Activated CD8-positive, alpha-beta memory T cell treated with anti-CD3 and anti-CD28 coated beads for 48 hours (primary cell): ENCODE measurements at places on chromosomes 6 and 20.

DNA sequence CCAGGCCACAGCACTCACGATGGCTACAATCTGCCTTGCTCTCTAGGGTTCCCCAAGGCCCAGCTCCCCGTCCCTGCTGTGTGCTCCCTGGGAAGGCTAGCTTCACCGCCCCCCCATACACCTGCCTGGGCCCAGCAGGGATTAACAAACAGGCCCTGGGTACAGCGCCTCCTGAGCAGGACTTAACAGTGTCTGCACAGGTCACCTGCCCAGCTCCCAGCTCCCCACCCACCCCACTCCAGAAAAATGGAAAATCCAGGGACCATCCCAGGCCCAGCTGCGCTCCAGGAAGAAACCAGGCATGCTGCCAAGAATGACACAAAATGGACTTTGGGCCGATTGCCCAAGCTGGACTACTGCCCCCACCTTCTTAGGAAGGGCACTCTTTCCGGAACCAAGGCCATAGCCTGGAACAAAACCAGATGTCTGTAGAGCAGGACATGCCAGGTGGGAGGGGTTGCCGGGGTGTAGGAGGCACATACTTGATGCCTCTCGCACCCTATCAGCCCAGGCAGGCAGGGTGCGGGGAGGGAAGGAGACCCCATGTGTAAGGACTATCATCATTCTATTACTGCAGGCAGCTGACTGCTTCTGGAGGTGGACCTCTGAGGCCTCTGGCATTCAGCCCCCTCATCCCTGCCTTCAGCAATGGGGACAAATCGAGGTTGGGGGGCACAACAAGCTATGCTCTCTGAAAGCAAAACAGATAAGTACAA is 104.9 kb downstream of the SNX5 start:
- no peak for DNase-seq

DNA sequence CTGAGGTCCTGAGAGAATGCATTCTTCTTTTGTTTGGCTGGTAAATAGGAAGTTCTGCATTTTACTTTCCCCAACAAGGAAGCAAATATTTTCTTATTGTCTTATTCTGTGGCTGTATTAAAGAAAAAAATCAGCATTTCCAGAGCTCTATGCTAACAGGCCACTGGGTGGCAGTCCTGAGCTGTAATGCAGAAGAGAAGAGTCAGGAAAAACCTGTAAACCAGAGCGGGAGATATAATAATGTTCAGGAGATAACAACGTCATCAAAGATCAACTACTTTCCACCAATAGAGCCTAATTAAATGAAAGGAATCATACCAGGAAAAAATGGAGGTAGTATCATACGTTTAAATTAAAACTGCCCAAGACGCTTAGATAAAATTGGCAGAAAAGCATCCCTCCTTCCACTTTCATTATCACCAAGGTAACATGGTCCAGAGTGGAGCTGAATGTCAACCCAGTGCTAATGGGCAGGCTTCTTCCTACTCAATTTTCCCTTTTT is 55.6 kb upstream of the CARMIL1 start:
- peak; percentile 12 for DNase-seq

DNA sequence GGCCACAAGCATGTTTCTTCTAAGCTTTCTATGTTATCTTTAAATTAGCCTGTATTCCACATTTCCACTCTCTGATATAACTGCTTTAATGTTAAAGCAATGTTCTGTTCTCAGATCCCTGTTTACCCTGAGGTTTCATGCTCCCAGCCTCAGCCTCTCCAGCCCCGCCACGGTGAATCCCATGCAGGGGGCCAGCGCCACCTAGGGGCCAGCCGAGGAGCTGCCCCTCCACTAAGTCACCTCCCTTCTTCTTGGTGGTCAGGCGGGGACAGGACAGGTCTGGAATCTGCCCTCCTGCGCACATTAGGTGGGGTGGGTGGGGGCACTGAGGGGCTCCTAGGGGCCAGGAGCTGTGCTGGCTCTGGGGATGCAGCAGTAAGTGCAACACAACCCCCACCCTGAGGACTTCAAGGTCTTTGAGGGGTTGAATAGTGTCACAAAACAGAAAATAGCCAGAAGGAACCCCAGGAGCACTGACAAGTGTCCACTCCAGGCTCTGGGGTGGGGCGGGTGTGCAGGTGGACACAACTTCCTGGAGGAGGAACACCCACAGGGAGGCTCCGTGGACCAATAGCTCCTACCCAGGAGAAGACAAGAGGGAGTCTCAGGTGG is 61.6 kb downstream of the RAB44 start:
- DNase-seq, result peak; percentile 80

- DNase-seq, result no peak
These were observed 158.1 kb downstream of the UNC5CL start for GRCh38 chr6:40880906-40881305.

- no peak for DNase-seq
These were observed 672.2 kb downstream of the EPM2A start for GRCh38 chr6:145063091-145063490.

- DNase-seq, result no peak
These were observed 48.6 kb upstream of the FABP7 start for GRCh38 chr6:122730775-122731386.

GRCh38 chr6:150118627-150119026 is 24.2 kb upstream of the PPP1R14C start:
- DNase-seq, result no peak

DNA sequence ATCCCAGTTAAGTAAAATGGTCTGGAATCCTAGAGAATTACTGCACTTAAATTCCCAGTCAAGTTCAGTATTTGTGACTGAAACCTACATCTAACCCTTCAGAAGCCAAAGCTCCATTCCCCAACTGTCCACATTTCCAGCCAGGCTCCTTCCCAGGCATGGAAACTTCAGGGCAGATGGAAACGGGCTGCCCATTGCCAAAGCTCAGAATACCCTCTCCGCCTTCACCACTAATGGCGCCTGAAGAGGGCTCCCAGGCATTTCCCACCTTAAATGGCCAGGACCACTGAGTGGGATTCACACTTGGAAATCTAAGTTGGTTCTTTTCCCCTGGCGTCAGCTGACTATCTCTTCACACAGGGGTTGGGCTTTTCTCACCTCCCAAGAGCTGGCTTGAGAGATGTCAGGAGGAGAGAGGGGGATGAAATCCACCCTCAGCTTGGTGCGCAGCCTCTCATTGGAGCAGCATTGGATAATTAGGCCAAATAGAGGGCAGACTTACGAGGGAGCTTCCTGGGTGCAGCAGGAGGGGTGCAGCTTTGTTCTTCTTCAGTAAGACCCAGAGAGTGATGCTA is 82.9 kb downstream of the ANKRD60 start:
- no peak for DNase-seq

DNA sequence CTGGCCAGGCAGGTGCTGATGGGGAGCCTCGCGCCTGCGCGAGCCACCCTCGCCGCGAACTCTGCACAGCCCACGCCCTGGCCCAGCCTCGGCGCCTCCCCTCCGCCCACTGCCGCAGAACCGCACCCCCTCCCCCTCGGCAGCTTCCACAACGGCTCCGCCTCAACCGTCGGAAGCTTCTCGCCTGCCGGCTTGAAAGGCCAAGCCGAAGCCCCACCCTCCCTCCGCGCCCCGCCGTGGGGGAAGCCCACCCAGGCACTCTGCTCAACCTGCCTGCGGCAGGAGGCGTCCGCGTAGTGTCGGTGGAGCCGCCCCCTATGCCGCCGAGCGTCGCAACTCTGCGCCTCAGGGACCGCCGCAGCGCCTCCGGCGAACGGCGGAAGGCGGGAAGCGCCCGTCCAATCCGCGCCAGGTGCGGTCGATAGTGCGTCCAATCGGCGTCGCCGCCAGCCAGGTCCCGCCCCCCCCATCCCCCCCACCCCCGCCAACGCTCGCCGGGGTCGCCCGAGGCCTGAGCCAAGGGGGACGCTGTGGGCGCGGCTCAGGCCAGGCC is at the start of gene SYCP2:
SYCP2 (minus strand) TSS at position 342 of the 553 bp plus-strand sequence. CDS start 11,224 bp downstream, outside the sequence.
- DNase-seq, result peak; percentile 35

DNA sequence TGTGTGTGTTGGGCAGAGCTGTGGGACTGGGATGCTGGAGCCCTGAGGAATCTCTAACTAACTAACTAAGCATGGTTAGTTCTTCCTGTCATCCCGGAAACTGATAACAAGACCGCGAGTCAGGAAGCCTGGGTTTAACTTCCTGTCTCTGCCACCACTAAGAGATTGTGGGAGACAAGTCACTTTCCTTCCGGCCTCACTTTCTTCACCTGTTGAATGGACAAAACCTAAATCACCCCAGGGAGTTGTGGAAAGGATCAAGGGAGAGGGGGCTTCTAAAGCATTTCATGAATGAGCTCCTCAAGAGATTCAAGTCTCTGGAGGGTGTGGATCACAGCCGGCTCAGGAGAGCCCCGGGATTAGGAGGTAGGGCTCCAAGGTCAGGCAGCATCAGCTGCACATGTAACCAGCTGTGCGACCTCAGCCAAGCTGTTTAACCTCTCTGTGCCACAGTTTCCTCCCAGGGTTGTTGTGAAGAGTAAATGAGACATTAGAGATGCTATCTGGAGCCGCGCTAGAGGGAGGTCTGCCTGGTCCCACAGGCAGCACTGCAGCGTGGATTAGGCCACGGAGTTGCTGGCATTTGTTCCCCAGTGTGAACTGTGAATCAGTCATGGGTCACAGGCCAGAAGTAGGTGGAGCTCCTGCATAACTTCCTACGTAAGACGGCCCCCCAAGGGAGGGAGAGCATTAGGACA is 105.1 kb downstream of the TOX2 start:
- DNase-seq, result no peak

- DNase-seq, result no peak
These were observed 91.1 kb downstream of the SULF2 start for GRCh38 chr20:47694021-47694818.

DNA sequence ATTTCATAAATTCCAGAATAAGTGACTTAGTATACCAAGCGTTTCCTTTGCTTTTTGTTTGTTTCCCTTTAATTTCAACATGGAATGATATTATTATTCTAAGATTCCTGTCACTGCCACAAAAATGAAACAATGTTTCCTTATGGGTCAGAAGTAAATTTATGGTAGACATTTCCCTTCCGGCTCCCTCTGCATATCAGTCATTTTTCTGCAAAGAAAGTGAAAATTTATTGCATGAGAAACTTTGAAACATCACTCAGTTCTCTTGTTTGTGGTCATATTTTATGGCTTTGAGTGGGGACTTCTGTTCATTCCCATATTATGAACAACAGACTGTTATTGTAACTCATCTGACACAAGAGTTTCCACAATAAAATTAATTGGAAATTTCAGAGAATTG is 97.8 kb downstream of the NKAIN2 start:
- DNase-seq, result no peak

DNA sequence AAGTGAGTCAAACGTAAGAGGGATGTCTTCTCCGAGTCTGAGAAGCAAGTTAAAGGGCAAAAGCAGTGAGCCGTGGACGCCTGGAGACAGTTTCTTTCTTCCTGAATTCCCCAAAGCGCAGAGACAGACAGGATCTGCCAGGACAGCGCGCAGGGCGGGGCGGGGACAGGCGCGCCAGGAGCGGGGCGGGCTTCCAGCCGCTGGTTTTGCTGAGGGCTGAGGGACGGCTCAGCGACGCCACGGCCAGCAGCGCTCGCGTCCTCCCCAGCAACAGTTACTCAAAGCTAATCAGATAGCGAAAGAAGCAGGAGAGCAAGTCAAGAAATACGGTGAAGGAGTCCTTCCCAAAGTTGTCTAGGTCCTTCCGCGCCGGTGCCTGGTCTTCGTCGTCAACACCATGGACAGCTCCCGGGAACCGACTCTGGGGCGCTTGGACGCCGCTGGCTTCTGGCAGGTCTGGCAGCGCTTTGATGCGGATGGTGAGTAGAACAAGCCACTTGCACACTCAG is at the start of gene SCGN:
SCGN (plus strand) TSS at position 209 of the 509 bp plus-strand sequence; CDS start at position 398, 189 bp downstream.
- DNase-seq, result peak; percentile 11

- DNase-seq, result no peak
These were observed 118.2 kb downstream of the CDKAL1 start for GRCh38 chr6:20652299-20653084.

DNA sequence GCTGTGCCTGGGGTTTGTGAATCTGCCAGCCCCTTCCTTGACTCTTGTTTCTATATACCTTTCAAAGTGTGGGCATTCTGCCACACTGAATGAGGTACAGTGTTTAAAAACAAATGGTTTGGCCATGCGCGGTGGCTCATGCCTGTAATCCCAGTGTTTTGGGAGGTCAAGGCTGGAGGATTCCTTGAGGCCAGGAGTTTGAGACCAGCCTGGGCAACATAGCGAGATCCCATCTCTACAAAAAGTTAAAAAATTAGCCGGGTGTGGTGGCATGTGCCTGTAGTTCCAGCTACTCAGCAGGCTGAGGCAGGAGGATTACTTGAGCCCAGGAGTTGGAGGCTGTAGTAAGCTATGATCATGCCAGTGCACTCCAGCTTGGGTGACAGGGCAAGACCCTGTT is 5.8 kb downstream of the FAM83D start:
- no peak for DNase-seq

- no peak for DNase-seq
These were observed 179.1 kb downstream of the TFAP2C start for GRCh38 chr20:56808117-56808725.

DNA sequence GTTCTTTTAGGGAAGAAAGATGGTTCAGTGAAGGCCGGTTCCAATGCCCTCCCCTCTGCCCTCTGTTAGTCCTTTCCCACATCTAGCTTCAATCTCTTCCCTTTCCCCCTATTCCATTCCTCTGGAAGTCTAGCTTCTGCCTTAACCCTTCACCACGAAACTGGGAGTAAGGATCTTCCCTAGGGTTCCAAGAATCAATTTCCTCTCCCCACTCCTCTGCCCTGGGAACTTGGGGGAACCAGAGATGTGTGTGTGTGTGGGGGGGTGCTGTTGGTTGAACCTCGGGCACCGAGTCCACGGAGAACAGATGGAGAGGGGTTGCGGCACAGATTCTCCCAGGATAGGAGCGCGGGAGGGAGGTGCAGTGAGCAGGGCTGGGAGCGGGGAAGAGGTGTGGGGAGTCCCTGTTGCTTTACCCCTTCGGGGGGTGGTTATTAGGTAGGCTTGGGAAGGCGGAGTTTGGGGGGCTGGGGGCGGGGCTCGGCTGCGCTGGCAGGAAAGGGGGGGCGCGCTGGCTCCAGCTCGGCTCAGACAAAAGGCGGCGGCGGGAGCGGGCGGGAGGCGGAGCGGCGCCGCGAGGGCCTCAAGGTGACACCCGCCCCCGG is at the start of gene TMEM151B:
TMEM151B (plus strand) TSS at position 530 of the 605 bp plus-strand sequence. CDS start 293 bp downstream, outside the sequence.
- no peak for DNase-seq

GRCh38 chr6:11009353-11009752 is 34.8 kb downstream of the ELOVL2 start:
- no peak for DNase-seq

DNA sequence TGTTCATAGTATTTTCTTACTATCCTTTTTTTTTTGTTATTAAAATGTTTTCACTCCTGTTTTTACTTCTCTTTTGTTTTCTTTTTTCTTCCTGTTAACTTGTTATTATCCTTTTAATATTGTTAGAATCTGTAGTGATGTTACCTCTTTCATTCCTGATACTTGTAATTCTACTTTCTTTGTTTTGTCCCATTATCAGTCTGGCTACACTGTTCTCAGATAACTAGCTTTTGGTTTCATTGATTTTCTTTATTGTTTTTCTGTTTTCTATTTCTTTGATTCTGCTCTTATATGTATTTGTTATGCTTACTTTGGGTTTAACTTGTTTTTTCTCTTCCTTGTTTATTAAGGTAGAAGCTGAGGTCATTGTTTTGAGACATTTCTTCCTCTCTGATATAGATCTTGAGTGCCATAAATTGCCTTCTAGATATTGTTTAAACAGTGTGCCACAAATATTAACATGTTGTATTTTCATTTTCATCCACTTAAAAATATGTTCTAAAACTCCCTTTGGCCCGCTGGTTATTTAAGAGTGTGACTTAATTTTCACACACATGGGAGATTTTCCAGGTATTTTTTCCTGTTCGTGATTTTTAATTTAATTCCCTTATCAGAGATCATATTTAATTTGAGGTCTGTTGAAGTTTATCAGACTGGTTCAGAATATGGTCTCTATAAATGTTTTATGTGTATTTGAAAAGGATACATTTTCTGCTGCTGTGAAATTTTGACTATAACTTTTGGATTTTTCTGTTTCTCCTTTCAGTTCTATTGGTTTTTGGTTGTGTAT is 6.7 kb downstream of the XRN2 start:
- no peak for DNase-seq
